ENCODE measurements at places on chromosomes 3 and 15.
A peak's percentile ranks its signal among the peaks of the same experiment; 100 is the strongest.

GRCh38 chr15:61047783-61048182 is 181.3 kb downstream of the RORA start:
- no peak for DNase-seq

- no peak for DNase-seq
Observed at GRCh38 chr3:97871801-97872524, 50.2 kb downstream of the CRYBG3 start.

- no peak for DNase-seq
Observed at GRCh38 chr3:34212656-34213055, 414.2 kb downstream of the PDCD6IP start.

GRCh38 chr15:80087104-80087503 is 27.6 kb downstream of the ZFAND6 start:
- DNase-seq = no peak

GRCh38 chr3:128100638-128101037 is 23.0 kb downstream of the RUVBL1 start:
- DNase-seq = no peak

DNA sequence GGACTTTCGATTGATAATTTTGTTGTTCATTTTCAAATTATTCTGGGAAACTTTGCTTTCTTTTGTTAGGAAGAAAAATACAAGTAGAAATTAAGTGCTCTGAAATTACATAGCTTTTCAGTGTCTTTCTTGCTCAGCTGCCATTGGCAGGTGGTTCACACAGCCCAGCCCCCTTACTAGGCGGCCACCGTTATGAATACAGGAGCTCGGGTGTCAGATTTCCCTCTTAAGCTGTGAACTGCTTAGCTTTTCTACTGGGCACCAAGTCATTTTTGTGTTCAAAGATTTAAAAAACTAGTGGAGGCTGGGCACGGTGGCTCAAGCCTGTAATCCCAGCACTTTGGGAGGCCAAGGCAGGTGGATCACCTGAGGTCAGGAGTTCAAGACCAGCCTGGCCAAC is 55.2 kb downstream of the HMG20A start:
- no peak for DNase-seq

DNA sequence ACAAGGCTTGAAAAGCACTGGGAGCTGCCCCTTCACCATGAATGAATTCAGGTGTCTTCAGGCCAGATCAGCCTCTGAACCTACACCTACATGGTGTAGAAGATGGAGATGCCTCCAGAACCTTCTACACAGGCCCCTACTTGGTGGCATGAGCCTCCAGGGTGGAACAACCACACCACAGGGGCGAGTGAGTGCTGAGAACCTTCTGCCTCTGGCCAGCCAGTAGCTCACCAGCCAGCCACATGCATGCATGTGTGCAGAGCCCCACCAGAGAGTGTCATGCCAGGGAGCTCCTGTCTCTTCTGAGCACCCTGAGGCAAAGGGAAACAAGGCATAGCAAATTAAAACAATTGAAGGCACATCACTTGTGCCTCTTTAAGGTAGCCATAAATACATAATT is 161.8 kb upstream of the TOPAZ1 start:
- DNase-seq = no peak

GRCh38 chr15:86439614-86440013 is 359.9 kb downstream of the AGBL1 start:
- no peak for DNase-seq

DNA sequence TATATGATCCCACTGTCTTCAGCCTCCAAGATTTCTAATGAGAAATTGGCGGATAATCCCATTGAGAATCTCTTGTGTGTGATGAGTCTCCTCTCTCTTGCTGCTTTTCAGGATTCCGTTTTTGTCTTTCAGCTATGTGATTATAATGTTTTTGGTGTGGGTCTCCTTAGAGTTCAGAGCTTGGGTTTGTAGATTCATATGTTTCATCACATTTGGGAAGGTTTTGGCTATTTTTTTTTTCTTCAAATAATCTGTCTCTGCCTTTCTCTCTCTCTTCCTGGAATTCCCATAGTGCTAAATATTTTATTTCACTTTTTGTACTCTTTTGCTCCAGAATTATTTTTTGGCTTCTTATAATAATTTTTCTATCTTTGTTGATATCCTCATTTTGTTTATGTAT is 40.4 kb downstream of the SACM1L start:
- DNase-seq = no peak

DNA sequence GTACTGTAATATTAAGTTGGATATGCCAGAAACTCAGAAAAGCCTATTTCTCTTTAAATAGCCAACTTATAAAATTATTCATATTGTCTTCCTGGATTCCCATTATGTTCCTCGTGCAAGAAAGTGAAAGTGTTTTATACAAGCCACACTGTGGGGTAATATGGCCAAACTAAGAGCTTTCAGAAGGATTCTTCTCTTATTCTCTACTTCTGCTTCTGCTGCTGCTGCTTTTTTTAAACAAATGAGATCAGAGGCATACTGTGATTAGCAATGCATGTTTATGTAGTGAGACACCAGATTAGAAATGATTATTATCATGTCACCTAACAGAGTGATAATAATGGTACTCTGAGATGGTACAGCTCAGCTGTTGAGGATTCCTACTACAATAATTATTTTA is 1026.5 kb upstream of the CFAP20DC start:
- DNase-seq = no peak

DNA sequence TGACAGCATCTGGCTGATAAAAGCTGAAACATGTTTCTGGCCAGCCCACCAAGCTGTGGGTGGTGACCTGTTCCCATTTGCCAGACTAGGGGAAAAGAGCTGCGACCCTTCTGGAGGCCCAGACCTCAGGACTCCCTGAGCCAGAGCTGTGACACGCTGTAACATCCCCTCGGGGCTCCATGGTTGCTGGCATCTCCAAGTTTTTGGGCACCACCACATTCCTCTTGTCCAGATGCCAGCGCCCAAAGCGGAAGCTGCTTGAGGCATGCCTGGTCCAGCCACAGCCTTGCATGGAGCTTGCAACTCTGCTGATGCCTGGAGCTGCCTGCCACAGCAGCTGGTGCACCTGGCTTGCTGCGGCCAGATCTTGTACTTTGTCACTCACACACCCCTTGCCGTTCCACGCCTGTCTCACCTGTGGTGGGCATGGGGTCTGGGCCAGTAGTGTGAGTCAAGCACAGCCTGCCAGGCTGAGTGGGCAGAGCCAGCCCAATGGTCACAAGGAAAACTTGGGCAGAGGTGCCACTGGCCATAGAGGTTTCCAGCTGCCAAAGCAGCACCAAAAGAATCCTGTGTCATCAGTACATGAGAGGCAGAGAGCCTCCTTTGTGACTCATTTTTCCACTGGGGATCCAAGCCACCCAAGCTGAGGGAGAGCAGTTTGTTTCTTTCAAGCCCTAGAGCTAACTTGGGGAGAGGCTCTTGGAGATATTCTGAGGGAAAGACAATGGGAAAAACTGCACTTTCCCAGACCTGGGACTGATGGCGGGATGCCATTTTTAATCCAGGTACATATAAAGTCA is 45.7 kb upstream of the PTX3 start:
- DNase-seq = no peak

DNA sequence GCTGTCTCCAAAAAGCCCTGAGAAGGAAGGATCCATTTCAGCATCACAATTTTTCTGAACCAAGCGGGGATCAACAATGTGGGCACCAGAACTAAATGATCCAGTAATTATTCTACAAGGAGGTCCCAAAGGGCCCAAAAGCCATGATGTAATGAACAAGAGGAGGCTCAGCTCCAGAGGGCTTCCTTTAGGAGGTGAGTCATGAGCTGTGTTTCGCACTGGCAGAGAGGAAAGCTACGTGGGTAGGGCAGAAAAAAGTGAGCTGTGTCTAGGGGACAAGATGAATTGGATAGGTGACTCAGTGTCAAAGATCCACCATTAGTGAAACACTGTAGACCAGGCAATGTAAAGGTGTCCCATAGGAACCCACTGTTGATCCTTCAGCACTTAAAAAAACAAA is 113.4 kb downstream of the RORA start:
- DNase-seq = no peak

DNA sequence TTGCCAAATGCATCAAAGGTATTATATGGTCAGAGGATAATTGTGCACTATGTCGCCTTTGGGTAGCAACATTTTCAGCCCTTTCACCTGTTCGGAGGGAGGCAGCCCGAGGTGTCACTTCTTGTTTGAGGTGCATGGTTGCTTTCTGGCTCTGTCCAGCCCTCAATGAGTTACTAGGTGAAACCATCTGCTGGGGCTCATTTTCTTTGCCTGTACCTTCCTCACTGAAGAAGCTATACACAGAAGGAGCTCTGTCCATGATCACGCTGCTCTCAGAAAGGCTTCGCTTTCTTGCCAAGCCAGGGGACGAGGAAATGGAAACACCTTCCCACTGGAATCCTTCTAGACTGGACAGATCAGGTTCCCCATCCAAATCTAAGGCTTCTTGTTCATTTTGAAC is 42.7 kb downstream of the ZNF106 start:
- no peak for DNase-seq

- DNase-seq = peak; percentile 74
Observed at GRCh38 chr15:70528270-70528706, 235.1 kb downstream of the UACA start.

DNA sequence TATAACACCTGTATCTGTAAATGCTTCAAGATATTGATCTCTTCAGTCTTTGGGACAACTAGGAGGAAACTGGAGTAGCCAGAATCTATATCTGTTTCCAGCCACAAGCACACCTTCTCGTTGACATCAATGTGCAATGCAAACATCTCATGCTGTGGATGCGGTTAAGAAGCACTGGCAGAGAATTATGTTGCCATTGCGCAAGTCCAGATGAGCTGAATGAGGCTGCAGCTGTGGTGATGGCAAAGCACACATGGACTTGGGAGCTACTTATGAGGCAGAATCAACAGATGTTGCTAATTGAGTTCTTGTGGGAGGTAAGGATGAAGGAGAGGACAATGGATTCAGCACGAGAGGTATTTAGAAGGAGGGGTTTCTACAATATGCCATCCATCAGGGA is 90.9 kb downstream of the STRIT1 start:
- DNase-seq = no peak

- no peak for DNase-seq
Observed at GRCh38 chr3:129045675-129046036, 14.9 kb upstream of the GP9 start.

- no peak for DNase-seq
Observed at GRCh38 chr3:147775816-147776530, 366.8 kb downstream of the ZIC1 start.

- DNase-seq = no peak
Observed at GRCh38 chr3:183833516-183833915, 8.1 kb upstream of the MAP6D1 start.

DNA sequence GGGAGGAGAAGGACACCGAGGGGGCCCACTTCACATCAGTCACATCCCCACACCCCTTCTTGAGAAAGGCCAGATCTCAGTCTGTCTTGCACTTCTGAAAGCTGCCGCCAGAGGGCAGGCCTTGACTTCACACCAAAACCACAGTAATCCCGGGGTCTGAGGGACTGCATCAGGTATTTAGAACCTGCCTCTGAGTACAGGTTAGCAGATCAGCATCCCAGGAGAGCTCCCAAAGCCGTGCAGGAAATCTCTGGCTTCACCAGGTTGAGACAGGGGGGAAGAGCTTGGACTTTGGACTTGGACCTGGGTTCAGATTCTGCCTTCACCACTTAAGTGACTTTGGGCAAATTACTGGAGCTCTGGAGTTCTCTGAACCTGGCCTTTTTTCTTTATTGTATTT is 50.3 kb downstream of the LHFPL4 start:
- peak; percentile 78 for DNase-seq

DNA sequence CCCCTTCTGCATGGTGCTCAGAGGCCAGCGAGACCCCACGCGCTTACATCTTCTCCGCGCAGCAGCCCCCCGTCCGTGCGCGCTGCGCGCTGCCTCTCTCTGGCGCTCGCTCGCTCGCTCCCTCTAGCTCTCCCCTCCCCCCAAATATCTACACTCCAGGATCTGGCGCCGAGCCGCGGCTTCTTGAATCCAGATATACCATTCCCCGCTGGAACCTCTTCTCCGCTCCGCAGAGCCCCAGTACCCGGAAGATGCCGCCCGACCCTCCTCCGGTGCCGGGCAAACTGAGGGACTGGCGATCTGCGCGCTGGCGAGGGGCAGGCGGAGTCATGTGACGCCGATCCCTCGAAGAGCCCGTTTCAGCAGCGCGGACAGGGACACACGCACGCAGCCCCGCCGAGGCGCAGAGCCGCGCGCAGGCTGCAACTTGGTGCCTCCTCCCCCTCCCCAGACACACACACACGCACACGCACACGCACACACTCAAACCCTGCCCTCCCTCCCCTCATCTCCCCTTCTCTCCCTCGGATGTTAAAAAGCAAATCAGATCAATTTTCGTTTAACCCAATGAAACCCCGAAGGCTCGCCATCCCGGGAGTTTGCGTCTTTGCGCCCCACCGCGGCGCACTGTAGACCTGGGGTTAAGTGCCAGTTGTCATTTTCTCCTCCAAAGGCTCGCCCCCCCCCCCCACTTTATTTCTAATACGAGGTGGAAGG is at the start of gene RASGRF1:
Gene RASGRF1 (minus strand): TSS at position 294 of the 717 bp plus-strand sequence. CDS start 282 bp downstream, at position 12.
- no peak for DNase-seq

DNA sequence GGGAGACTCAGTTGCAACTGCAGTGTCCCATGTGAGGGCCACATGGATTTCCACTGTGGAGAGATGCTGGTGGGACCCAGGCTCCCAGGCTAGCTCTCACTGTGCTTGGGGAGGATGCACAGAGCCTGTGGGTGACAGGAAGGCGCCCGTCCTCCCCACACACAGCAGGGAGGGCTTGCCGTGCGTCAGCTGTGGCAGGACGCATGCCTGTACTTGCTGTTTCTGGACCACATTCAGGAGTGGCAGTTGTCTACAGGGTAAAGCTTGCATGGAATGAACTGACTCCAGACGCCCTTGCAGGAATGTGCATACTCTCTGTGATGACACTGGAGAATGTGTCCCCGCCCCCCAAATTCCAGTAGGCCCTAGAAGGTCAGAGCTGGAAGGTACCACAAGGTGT is 63.8 kb upstream of the SNRPA1 start:
- DNase-seq = no peak

DNA sequence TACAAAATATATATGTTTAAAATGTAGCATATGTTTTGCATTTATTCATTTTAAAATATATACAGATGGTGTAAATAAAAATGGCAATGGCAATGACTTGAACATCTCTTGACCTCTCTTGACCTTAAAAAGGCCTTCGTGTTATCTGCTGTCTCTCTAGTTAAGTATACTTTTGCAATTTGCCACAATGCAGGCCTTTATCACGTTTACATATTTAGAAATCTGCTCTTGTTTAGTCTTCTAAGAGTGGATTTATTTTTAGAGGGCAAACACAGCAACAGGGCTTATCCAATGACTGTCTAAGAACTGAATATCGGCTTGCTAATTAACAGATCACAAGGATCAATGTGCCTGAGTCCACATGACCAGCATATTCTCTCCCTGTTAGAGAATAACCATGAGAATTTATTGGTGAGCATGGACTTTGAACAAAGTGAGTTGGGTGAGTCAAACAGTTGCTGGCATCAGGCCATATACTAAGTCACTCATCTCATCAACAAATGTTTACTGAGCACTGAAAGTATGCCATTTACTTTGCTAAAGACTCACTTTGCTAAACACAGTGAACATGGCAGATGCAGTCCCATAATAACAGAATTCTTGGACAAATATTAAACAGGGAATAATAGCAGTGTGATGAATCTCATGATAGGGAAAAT is 48.2 kb downstream of the MDFIC2 start:
- DNase-seq = no peak

GRCh38 chr3:138186221-138186620 is 880 bp upstream of the ARMC8 start:
- no peak for DNase-seq

GRCh38 chr3:127744875-127745274 is 72.1 kb downstream of the ABTB1 start:
- no peak for DNase-seq

GRCh38 chr15:67843092-67843501 is 3.3 kb upstream of the RNU6-1 start:
- no peak for DNase-seq

All from GM10248 (cell line).